Dorsolateral prefrontal cortex (tissue), 122 donors: ENCODE measurements at places on chromosomes 12 and 14.

- DNase-seq = no peak
Measured at GRCh38 chr12:106304797-106305196, 2.3 kb downstream of the TCP11L2 start.

- DNase-seq = no peak
Measured at GRCh38 chr12:27635349-27635972, 60.8 kb upstream of the REP15 start.

- no peak for DNase-seq
Measured at GRCh38 chr12:82817368-82817767, 130.7 kb downstream of the TMTC2 start.

- no peak for DNase-seq
Measured at GRCh38 chr14:52266179-52266578, 1.3 kb upstream of the PTGDR start.

DNA sequence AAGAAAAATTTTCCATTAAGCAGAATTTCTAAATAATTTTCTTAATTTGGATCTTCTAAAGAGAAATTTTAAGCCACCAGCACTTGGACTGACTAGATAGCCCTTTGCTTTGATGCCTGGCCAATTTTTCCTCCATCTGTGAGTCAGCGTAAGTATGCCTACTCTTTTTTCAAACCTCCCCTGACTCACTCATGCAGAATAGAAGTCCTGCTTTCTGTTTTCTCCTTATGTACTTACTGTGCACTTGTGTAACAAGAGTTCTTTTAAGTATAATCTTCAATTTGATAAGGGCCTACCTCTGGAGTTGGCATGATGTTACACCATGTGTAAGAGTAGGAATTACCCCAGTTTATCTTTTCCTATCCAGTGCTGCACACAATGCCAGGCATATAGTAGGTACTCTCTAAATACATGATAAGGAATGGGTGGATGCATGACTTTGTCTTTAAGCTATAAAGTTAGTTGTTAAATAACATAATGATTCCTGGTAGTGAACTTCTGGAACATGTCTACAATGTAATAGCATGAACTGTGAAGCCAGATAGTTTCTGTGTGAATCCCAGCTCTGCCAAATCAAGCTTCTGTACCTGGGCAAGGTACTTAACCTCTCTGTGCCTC, 329.6 kb downstream of the TMTC2 start:
- no peak for DNase-seq

- DNase-seq = no peak
Measured at GRCh38 chr14:61285364-61285763, 4.2 kb upstream of the TMEM30B start.

DNA sequence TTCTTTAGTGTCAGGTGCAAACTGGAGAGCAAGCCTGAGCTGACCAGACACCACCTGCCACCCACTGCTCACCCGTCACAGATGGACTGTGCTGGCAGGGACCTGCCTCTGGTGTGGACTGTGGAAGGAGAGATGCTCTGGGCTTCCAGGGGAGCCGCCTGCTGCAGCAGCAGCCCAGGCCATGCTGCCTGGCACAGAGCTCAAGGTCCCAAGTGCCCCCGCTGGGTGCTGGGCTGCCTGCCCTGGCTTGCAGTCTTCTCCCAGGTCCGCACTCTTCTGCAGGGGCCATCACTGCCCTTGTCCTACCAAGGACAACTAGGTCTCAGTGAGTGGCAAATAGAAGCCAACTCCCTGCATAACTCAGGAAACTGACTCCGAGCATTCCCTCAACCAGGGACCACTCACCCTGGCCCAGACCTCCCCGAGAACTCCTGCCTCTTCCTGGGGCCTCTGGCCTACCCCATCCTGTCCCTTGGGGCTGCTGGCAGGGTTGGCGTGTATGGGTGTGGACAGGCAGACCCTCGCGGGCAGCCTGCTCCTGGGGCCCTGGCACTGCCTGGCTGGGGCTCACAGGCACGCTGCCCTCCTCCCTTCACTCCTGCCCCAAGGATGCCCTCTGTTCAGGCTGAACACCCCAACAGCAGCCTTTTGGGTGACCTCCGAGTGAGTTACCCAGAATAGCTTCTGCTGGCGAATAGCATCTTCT, 9.3 kb downstream of the AMN start:
- no peak for DNase-seq

DNA sequence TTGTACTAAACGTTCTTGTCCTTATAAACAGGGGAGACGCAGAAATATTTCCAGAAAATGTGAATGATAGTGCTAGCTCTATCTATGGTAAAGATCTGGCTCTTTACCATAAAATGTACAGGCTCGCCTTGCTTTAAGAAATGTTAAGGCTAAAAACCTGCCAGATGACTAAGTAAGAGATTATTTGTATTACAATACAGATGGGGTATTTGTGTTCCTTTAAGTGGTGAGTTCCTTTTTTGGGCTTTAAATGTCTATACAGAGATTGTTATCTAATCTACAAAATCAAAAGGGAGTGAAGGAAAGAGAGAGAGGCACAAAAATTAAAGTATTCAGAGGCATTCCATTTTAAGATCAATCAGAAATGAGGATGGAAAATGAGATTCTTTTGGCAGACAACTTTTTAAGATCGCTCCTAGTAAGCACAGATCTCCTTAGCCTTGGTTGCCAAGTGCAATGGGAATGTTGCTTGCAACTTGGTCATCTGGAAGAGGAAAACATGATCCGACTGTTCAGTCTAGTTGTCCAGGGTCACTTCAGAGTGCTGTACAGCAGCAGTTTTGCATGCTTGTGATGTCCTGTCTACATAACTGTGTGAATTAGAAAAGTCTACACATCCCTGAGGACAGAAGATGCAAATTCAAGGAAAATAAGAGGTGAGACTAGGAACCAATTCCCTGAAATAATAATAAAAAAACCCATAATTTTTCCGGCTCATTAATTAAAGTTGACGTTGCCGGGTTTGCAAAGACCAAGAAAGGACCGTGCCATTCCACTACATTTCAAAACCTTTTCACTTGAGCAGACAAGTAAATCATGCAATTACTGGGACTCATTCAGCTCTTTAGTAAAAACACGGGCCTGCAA, 380.8 kb downstream of the EGLN3 start:
- no peak for DNase-seq

- no peak for DNase-seq
Measured at GRCh38 chr12:22116376-22116775, 70.4 kb downstream of the CMAS start.

DNA sequence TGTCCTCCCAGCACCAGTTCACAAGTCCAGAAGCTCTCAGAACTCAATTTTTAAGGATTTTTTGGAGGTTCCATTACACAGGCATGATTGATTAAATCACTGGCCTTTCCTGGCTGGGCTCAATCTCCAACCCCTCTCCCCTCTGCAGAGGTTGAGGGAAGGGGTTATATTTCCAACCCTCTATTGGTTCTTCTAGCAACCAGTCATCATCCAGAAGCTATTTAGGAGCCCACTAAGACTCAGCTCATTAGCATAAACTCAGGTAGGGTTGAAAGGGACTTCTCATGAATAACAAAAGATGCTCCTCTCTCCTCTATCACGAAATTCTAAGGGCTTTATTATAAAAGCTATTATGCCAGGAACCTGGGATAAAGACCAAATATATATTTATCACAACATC, 41.5 kb downstream of the SPPL3 start:
- no peak for DNase-seq

DNA sequence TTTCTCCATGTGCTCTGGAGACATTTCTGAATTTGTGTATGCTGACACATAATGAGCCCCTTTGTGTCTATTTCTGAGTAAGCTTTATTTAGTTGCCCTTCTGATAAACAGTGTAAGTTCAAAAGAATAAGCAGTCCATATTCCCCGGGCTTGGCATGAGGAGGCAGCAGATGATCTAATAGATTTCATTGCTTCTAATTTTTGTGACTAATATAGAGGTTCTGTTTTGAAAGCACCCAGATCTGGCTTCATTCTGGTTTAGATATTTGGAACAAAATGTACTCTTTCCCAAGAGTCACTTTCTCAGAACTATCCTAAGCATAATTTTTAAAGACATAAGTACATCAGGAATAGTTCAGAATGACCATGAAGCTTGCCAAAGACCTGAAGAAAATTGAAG, 290.9 kb downstream of the BTG1 start:
- no peak for DNase-seq

DNA sequence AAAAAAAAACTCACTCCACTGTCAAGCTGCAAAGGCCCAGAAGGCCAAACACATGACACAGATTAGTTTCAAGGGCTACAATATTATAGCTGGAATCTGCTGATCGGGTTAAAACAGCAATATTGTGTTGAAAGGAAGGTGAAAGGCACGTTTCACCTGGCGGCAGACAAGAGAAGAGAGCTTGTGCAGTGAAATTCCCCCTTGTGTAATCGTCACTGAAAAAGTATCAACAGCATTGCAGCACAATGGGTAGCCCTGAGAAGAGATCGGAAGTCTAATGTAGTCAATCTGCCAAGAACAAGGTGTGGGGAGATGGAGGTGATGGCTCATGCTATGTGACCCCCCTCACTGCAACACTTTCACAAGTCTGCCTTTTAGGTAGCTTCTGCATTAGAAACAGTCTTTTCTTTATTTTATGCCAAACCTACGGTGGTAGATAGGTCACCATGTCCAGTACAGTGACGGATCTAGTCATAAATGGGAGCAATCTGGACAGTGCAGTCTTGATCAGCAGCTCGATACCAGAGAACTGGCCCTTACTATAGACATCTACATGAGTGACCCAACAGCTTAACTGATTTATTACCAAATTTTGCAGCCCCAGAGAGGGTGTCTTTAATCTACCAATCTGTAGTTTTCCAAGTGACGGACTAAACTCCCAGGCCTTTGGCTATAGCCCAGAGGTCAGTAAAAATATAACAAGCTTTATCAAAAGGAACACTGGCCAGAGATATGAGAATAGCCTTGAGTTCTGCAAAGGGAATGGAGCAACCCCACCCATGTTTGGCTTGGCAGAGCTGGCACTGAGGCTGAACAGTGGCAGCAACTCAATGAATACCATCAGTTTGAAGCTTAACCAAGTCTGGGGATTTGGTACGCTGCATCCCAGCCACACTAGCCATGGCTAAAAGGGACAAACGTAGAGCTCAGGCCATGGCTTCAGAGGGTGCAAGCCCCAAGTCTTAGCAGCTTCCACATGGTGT, 35.4 kb downstream of the SPTSSA start:
- no peak for DNase-seq

DNA sequence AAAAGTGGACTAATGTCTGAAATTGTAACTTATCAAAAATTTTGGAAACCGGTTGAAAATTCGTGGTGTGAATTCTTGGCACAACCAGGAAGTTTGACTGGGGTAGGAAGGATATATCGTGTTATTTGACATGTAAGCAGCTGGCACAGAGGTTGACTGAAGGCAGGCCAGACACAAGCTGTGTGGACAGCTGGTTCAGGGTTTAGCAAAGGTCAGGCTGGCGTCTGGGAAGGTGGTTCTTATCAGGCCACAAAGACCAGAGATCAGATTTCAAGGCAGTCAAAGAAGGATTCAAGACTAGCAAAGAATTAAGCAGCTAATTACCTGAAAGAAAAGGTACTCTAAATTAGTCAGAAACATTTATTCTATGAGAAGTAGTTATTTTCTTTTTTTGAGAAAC, 450.2 kb upstream of the MDGA2 start:
- no peak for DNase-seq

GRCh38 chr12:46524778-46525177, 152.2 kb upstream of the SLC38A2 start:
- no peak for DNase-seq

DNA sequence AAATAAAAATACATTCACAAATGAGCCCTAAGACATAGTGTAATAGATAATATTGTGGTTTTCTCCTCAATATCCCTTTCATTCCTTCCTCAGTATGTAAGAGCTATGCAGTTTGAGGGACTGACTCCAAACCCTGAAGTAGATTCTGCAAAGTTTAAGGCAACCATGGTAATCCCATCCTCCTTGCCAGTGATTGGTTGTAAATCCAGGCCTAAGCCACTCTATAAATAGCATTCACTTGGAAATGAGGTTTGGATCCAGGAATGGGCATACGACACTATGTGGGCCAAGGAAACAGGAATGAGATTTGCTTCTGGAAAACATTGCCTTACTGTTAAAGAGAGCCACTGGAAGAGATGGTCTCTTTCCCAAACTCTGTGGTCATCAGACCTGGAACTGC, 468.7 kb upstream of the SOX5 start:
- DNase-seq = no peak

GRCh38 chr12:51351913-51352532, 5.5 kb upstream of the CELA1 start:
- DNase-seq = no peak

DNA sequence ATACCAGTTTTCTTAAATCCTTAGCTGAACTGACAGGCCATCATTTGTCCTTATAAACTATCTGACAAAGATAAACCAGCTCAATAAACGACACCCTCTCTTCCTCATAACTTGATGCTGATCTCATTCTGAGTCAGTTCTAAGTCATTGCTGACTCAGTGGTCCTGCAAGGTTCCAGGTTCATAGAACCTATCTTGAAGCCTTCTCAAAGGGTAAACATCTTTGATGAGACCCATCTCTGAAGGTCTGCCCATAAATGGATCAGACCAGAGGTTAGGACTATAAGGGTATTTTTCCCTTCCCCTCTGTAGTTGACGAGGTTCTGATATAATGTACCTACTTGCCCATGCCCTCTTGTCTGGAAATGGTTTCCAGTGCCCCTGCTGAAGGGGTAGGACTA, 11.9 kb downstream of the NAA25 start:
- DNase-seq = no peak

DNA sequence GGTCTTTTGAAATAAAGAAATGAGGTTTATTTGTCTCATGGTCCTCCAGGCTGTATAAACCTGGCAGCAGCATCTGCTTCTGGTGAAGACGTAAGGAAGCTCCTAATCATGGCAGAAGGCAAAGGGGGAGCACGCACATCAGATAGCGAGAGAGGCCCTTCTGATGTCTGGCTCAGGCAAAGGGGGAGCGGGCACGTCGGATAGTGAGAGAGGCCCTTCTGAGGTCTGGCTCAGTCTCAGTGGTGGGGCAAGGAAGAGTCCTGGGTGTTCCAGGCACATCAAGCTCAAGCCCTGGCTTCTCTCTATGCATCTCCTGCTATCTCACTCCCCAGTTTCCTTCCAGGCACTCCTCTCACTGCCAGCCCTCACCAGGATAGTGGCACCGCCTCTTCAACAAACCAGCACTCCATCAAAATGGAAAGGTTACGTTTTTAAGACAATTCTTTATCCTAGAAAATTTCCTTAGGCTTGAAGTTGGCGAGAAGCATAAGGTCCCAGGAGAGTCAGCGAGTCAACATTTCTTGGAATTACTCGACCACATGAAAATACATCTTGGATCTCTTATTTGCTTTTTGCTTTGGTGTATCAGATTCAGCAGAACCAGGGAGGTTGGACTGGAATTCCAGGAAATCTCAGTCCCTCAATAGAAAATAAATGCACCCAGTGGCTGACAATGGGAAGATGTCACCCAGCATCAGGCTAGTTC, 189.6 kb upstream of the TMEM132C start:
- DNase-seq = no peak

GRCh38 chr14:54730156-54730961, 163.4 kb downstream of the SAMD4A start:
- DNase-seq = no peak
